ENCODE measurements at places on chromosomes 11 and 22. TPM values are rescaled to one million over a fixed set of nuclear protein-coding genes. Genes with fewer than 3 reads are reported as not detected.

The GRIA4 gene
- not detected for polyA plus RNA-seq

The NRGN gene
- not detected for polyA plus RNA-seq

The PNPLA3 gene
- polyA plus RNA-seq = not detected

The STARD10 gene
- 27.0 TPM for polyA plus RNA-seq

The OLFML1 gene
- polyA plus RNA-seq = not detected

The OOSP4A gene
- not detected for polyA plus RNA-seq

The OR4A16 gene
- polyA plus RNA-seq = not detected

The NCF4 gene
- polyA plus RNA-seq = 28.0 TPM

The SLC6A5 gene
- polyA plus RNA-seq = not detected

The OR52R1 gene
- not detected for polyA plus RNA-seq

The PTPRJ gene
- 16.6 TPM for polyA plus RNA-seq
